ENCODE measurements at places on chromosomes 6 and 20.

GRCh38 chr6:75412969-75413662, 80.5 kb downstream of the FILIP1 start:
- no peaks in the 10 kb centered on the region for H3K27me3 ChIP-seq
- no peak overlapping the region for H3K27ac ChIP-seq
- no peak overlapping the region for H3K4me3 ChIP-seq

GRCh38 chr6:65072500-65072899, 634.5 kb downstream of the EYS start:
- no peak overlapping the region for H3K4me3 ChIP-seq
- peaks cover 7% of the 10 kb centered on the region for H3K27me3 ChIP-seq
- no peak for DNase-seq
- H3K4me1 ChIP-seq, result no peaks in the 10 kb centered on the region
- H3K36me3 ChIP-seq, result no peaks in the 10 kb centered on the region

DNA sequence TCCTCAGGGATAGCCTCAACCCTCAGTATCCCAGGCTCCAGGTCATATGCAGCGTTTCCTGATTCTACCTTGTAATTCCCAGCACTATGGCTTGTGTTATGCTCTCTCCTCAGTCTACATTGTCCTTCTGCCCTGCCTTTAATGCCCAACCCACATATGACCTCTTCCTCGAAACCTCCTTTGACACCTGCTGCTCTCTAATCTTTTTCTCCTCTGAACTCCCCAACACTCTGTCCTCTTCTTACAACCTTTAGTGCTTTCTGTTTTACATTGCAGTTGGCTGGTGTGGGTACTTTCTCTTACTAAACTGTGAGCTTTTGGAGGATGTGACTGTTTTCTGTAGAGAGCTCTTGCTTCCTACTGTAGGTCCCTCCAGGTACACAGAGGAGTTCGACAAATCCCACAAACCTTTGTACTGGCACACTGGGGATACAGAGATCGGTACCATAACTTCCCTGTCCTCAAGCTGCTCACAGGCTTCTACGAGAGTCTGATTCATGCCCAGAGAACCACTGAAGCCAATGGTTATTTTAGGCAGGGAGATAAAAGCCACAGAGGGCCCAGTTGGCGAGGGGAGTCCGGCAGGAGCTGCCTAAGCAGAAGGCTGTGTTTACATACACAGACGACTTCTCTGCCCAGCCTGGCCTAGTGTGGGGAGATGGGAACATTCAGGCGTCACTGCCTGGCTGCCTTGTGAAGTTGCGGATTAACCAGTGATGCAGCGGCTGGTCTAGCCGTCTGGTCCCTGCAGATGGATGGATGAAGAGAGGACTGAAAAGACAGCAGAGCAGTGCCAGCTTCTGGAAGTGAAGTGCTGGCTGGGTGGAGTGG, 8.4 kb upstream of the EPB41L1 start:
- no peak overlapping the region for H3K27ac ChIP-seq
- peaks cover 23% of the 10 kb centered on the region for H3K4me1 ChIP-seq

GRCh38 chr6:134921721-134922261, 28.1 kb downstream of the ALDH8A1 start:
- no peak overlapping the region for H3K4me3 ChIP-seq
- H3K27ac ChIP-seq, result no peak overlapping the region
- peaks cover 2% of the 10 kb centered on the region for H3K4me1 ChIP-seq
- no peak for DNase-seq

GRCh38 chr20:3874194-3874844, 14.9 kb upstream of the PANK2 start:
- DNase-seq, result no peak
- H3K27me3 ChIP-seq, result no peaks in the 10 kb centered on the region
- no peak overlapping the region for H3K4me3 ChIP-seq
- peaks cover 24% of the 10 kb centered on the region for H3K36me3 ChIP-seq
- peaks cover 31% of the 10 kb centered on the region for H3K4me1 ChIP-seq
- H3K27ac ChIP-seq, result peak overlapping the region; percentile 62

DNA sequence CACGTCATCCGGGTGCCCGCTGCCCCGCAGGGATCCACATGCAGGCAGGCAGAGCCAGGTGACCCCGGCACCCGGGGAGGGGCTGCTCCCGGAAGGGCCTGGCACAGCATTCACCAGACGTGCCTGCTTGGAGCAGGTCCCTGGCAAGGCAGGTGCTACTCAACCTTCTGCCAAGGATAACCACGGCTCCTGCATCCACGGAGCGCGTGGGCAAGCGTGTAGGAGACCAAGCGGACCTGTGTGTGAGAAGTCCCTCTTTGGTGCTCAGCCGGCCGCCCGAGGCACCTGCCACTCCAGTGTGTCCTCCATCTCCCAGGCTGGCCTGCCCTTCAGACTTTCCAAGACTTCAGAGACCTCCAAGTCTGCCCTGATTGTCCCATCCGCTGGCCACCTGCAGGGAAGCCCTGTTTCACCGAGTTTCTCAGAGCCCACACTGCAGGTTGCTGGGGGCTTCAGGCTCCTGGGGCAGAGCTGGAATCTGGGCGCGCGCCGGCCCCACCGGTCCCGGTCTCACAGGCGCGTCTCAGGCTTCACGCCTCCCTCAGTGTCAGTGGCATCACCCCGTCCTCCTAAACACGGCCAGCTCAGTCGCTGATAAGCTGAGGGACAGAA, 124.3 kb downstream of the DLL1 start:
- H3K4me1 ChIP-seq, result no peaks in the 10 kb centered on the region
- H3K27ac ChIP-seq, result no peak overlapping the region
- DNase-seq, result no peak

GRCh38 chr20:53575481-53576194, 18.0 kb downstream of the ZNF217 start:
- DNase-seq, result peak; percentile 66
- peaks cover 32% of the 10 kb centered on the region for H3K4me1 ChIP-seq
- no peaks in the 10 kb centered on the region for H3K27me3 ChIP-seq
